ENCODE measurements at places on chromosomes 5 and 9.

DNA sequence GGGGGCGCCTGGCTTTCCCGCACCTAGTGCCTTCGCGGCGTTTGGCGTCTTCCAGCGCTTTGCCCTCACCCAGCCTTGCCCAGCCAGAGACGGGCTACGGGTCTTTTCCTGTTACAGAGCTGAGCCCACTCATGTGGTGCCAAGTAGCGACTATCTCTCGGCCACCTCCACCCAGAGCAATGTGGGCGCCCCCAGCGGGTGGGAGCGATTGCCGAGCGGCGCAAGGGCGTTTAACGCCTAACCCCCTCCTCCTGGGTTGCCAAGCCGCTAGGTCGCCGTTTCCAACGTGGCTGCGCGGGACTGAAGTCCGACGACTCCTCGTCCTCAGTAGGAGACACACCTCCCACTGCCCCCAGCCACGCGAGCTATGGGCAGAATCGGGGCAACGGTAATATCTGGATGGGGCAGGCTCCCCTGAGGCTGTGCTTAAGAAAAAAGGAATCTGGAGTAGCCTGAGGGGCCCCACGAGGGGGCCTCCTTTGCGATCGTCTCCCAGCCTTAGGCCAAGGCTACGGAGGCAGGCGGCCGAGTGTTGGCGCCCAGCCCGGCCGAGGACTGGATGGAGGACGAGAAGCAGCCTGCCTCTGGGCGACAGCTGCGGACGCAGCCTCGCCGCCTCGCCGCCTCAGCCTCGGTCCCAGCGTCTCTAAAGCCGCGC, 5.8 kb downstream of the TLX3 start:
- DNase-seq, result no peak

DNA sequence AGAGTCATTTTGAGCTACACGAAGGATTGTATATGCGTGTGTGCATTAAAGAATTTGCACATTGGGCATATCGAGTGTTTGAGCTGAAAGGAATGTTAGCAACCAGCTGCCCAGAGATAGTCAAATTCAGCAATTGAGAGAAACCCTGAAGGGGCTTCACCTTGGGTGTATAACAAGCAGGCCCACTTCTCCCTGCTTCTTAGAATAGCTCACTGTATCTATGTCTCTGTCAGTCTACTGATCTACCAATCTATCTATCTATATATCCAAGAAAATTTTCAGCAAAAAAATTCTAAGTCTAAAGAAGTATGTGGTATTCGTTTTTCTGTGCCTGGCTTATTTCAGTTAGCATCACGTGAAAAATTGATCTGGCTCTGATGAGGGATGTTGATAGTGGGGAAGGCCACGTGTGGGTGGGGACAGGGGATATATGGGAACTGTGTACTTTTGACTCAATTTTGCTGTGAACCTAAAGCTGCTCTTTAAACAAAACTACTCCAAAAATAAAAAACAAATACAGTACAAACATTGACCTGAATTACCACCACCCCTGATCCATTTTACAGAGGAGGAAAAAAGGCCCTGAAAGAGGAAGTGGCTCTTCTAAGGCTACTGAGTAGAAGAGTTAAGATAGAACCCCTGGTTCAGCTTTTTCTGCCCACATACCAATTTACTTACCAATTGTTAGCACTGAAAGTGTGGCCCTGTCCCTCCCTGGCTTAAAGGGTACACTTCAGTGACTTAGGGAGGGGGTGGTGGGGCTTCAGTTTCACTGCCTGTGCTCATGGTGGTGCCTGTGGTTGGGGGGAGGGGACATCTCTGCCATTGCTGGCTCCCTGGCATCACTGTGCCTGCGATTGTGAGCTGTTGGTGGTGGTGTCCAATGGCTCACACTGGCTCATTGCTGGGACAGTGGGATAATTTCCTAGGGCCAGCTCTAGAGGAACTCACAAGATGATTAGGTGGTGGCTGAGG, 141.8 kb downstream of the DOCK2 start:
- DNase-seq, result no peak

DNA sequence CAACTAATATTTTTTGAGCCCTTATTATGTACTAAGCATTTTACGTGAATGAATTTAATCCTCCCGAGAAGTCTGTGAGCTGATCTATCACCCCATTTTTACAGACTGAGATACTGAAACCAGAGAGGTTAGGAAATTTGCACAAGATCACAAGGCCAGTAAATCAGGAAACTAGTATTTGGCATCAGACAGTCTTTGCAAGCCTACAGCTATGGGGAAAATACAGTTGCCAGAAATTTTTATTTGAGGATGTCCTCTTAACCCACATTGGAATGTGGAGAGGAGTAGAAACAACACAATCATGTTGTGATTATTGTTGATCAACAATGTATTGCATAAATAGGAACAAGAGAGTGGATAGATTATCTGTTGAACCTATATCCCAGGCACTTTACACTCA, 2.3 kb upstream of the SLC46A2 start:
- DNase-seq, result no peak

GRCh38 chr9:90966480-90967144, 165.0 kb downstream of the SYK start:
- no peak for DNase-seq

GRCh38 chr5:134304306-134304705, 62.7 kb downstream of the CDKL3 start:
- no peak for DNase-seq

DNA sequence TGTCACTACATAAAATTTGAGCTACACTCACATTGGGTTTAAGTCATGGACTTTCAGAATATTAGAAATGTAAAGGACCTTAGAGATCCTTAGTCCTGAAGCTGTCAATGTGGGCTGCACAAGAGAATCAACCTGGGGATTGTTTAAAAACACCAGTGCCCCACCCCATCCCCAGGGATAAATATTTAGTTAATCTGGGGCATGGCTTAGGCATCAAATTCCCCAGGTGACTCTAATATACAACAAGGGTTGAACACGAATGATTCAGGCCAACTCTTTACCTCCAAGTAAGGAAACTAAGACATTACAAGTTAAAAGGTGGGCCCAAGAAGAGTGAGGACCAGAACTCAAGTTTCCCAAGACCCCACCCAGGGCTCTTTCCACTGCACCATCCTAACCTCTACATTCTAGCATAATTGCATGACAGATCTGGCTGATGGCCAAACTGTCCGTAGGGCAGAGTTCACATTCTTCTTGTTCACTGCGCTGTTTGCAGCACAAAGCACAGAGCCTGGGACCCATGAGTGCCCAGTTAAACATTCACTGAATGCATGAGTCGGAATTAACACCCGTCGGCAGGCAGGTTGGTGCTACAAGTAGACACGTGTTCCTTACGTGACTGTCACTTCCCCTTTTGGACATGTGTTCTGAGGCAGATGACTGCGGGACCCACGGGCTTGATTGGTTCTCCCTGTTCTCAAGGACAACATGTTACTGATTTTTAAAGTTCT, 25.2 kb downstream of the CYFIP2 start:
- peak; percentile 78 for DNase-seq

DNA sequence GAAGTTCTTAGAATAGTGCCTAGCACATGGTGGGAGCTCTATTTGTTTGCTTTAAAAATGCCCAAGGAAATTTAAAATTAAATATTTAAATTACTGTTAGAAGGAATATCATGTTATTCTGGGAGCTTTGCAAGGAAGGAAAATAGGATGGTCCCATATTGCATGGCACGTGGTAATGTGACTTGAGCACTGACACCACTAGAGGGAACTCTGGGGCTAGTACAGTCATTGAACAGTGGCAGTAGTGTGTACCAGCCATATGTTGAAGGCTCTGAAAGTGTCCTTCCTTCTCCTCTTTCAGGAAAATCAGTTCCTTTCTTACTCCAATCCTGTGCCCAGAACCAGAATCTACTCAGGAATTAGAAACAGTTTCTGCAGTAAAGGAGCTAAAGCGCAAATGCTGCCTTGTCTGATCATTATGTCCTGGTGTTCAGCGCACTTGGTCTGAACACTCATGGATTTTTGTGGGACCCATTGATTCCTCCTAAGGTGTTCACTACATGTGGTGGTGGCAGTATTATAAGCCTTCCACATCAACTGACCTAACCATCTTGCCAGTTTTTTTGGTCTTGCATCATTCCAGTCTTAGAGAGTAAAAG, 54.1 kb downstream of the GDA start:
- DNase-seq, result no peak

DNA sequence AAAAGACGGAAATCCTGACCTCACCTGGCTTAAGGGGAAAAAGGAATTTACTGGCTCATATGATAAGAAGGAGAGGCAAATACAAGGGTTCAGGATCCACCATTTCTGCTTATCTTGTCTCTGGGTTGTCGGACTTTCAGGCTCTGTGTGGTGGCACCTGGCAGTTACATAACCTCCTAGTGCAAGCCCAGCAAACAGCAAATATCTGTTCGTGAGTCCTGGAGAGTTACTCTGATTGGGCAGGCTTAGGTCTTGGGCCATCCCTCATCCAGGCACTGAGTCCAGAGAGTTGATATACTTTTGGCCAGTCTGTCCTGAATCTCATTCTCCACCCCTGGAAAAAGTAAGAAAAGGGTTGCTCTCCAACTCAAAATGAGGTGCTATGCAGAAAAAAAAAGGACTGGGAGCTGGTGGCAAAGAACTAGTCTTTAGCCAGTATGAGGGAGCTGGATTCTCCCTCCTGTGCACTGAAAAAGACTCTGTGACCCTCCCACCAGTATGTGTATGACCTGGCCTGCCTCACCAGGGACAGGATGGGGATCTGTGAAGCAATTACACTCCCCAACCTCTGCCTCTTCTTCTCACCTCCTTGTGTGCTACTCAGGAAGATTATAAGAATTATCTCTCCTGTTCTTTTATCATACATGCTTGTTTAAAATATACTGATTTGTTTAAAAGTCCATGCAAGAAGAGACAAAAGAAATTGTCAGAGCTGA, 282.9 kb downstream of the ARHGAP26 start:
- no peak for DNase-seq

DNA sequence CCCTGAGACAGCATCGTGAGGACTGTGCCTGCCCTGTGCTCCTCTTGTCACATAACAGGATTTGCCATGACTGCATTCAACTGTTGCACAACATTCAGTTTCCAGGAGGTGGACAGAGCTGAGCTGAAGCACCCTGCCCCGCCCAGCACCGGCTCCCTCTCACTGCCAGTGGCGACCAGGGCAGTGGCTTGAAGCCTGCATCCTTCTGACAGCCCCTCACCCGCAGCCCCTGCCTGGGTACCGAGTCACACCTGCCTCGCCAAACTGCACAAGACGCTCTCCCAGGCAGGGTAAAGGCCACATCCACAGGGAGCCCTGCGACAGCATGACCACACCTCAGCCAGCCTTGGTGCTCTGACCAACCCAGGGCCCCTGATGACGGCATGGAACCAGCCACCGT, 59.9 kb upstream of the ZNF354A start:
- DNase-seq, result no peak

GRCh38 chr5:43312076-43312661, 1.0 kb downstream of the HMGCS1 start:
- DNase-seq, result no peak

- DNase-seq, result no peak
Measured at GRCh38 chr9:130173666-130173983, 1.4 kb downstream of the NCS1 start.

DNA sequence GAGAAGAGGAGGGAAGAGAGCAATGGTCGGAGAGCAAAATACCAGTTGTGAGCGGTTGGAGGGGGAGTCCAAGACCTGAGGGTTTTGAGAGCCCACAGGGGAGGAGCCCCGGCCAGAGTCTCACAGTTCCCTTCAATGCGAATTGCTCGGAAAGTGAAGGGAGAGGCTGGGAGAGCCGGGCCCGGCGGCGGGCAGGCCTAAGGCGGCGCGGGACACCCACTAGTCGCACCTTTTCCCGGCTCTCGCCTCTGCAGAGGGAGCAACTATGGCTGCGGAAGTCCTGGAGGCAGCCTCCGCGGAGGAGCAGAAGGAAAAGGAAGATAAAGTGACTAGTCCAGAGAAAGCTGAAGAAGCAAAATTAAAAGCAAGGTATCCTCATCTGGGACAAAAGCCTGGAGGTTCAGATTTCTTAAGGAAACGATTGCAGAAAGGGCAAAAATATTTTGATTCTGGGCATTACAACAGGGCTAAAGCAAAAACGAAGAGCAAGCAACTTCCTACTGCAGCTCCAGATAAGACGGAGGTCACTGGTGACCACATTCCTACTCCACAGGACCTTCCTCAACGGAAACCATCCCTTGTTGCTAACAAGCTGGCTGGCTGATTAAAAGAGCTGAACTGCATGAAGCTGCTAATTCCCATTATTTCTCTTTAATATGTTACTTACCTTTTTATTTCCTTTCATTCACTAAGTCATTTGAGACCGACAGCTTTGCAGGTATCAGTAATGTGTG, 6.5 kb upstream of the BTNL3 start:
- no peak for DNase-seq

DNA sequence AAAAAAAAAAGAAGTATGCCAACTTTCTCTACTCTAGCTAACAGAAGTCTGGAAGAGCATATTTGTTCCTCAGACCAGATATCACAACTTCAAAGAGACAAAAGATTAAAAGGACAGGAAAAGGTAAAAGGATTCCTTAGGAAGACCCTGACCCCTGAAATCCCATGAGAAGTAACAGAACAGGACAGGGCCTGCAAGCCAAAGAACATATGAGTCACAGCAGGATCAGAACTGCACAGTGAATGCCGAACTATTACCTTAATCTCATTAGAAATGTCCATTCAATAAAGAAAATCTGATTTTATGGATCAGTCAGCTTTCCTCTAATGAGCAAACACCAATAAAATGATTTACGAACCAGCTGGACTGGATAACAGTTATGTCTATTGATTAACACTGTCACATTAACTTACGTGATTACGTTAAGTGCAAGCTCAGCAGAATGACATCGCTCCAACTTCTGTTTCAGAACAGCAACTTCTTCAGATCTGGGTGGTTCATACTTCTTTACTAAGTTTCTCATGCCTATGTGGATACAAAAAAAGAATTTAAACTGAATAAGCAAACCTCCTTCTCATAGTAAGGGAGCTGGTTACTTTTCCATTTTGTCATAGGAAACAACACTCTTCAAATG, 13.6 kb downstream of the CCNH start:
- no peak for DNase-seq

- no peak for DNase-seq
Measured at GRCh38 chr5:77498952-77499351, 6.8 kb upstream of the WDR41 start.

DNA sequence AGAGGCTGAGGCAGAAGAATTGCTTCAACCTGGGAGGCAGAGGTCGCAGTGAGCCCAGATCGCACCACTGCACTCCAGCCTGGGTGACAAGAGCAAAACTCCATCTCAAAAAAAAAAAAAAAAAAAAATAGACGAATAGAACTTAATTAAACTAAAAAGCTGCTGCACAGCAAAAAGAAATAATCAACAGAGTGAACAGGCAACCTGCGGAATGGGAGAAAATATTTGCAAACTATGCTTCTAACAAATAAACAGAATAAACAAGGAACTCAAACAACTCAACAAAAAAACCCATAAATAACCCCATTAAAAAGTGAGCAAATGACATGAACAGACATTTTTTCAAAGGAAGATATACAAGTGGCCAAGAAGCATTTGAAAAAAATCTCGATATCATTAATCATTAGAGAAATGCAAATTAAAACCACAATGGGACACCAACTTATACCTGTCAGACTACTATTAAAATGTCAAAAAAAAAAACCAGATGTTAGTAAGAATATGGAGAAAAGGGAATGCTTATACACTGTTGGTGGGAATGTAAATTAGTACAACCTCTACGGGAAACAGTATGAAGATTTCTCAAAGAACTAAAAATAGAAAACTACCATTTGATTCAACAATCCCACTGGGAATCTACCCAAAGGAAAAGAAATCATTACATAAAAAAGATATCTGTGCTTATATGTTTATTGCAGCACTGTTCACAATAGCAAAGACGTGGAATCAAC, 21.9 kb upstream of the HRH2 start:
- DNase-seq, result no peak

- no peak for DNase-seq
Measured at GRCh38 chr5:112833971-112834370, 27.1 kb upstream of the SRP19 start.

- no peak for DNase-seq
Measured at GRCh38 chr5:40615586-40616170, 64.0 kb upstream of the PTGER4 start.
